Activated CD4-positive, alpha-beta T cell treated with anti-CD3 and anti-CD28 coated beads, Interleukin-2, amount 10 ng/mL, durations not matched to agents 24 days and 14 days (primary cell): ENCODE measurements at places on chromosomes 5 and 9. TPM values are rescaled to one million over a fixed set of nuclear protein-coding genes. Genes with fewer than 3 reads are reported as not detected.

Gene PKN3
- total RNA-seq, result 22.9 and 24.3 TPM in 2 replicates

Gene PCDHGB1
- total RNA-seq, result 0.14 and 0.19 TPM in 2 replicates

Gene GPX8
- total RNA-seq, result not detected in 2 replicates

Gene PCDHAC1
- not detected in 2 replicates for total RNA-seq

Gene PROB1
- 8.4 and 9.2 TPM in 2 replicates for total RNA-seq

Gene PCDHA12
- not detected in 2 replicates for total RNA-seq

Gene GGTA1
- total RNA-seq, result 0.14 TPM in 1 of 2 replicates, not detected in the other

Gene PRLR
- total RNA-seq, result not detected in 2 replicates

Gene MED7
- total RNA-seq, result 13.2 and 14.6 TPM in 2 replicates

Gene MCTP1
- not detected in 2 replicates for total RNA-seq

Gene AIF1L
- 0.59 and 0.72 TPM in 2 replicates for total RNA-seq

Gene PCDHB14
- not detected in 2 replicates for total RNA-seq

- H3K4me1 ChIP-seq, result no peaks in the 10 kb centered on the region
- H3K36me3 ChIP-seq, result no peaks in the 10 kb centered on the region
- DNase-seq, result no peak
- H3K4me3 ChIP-seq, result no peak overlapping the region
- no peak overlapping the region for H3K27ac ChIP-seq
These were observed 130.7 kb upstream of the MINAR2 start for GRCh38 chr5:129617206-129617605.

DNA sequence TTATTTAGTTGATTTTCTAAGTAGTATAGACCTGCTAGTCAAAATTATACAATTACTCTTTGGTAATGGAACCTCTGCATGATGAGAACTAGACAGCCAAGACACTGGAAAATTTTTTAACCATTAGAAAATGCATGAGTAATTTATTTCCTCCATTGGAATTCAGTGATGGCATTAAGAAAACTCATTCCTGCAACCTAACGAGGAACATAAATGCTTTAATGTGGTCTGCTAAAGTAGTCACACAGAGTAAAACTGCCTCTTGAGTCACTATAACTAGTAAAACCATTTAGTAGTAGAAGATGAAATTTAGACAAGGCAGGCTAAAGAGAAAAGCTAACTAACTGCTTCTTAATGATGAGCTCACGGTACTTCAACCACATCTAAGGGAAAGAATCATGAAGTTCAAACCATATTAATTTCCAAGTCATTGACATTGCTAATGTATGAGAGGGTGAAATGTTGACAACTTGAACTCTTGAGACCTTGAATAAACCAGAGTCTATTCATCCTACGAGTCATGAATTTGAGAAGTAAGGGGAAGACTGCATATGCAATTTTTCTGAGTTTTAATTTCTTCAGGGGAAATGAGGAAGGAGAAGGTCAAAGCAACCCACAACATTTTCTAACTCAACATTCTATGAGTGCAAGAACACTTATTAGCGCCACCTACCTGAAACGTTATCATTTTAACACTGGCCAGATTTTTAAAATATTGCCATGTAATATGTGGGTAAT is 74.4 kb downstream of the GLIS3 start:
- H3K36me3 ChIP-seq, result no peaks in the 10 kb centered on the region
- H3K4me1 ChIP-seq, result peaks cover 3% of the 10 kb centered on the region
- peak overlapping the region; percentile 5 for H3K27ac ChIP-seq
- DNase-seq, result no peak

DNA sequence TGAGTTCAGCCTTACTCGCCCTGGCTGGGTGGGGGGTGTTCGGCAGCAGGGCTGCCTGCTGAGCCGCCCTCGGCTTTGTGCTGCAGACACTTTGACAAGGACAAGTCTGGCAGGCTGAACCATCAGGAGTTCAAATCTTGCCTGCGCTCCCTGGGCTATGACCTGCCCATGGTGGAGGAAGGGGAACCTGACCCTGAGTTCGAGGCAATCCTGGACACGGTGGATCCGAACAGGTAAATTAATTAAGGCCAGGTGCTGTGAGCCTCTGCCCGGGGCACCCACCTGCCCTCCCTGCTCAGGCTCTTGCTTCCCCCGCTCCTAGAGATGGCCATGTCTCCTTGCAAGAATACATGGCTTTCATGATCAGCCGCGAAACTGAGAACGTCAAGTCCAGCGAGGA is 24.2 kb downstream of the DYNC2I2 start:
- no peak overlapping the region for H3K4me3 ChIP-seq
- no peaks in the 10 kb centered on the region for H3K27me3 ChIP-seq
- no peak overlapping the region for H3K27ac ChIP-seq
- H3K36me3 ChIP-seq, result peaks cover 33% of the 10 kb centered on the region

- DNase-seq, result no peak
- H3K27me3 ChIP-seq, result no peaks in the 10 kb centered on the region
- no peak overlapping the region for H3K4me3 ChIP-seq
- no peaks in the 10 kb centered on the region for H3K36me3 ChIP-seq
These were observed 194.6 kb downstream of the AOPEP start for GRCh38 chr9:94921092-94921471.

DNA sequence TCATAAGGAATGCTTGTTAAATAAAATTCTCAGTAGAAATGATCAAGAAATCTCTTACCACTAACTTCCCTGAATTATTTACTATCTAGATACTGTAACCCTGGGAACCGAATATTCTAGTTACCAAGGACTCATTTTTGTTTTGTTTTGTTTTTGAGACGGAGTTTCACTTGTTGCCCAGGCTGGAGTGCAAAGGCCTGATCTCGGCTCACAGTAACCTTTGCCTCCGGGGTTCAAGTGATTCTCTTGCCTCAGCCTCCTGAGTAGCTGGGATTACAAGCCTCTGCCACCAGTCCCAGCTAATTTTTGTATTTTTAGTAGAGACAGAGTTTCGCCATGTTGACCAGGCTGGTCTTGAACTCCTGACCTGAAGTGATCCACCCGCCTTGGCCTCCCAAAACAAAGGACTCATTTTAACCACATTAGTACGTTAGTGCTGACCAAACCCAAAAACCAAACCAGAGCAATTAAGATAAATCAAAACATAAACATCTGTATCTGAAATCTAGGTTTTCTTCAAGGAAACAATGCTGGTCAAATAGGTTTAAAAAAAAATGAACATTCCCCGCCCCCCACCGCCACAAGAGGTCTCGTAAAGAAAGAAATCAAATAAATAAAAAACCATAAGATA is 3.7 kb downstream of the TXN start:
- H3K4me3 ChIP-seq, result peak overlapping the region; percentile 42
- no peaks in the 10 kb centered on the region for H3K27me3 ChIP-seq
- no peak overlapping the region for H3K27ac ChIP-seq
- no peak for DNase-seq

DNA sequence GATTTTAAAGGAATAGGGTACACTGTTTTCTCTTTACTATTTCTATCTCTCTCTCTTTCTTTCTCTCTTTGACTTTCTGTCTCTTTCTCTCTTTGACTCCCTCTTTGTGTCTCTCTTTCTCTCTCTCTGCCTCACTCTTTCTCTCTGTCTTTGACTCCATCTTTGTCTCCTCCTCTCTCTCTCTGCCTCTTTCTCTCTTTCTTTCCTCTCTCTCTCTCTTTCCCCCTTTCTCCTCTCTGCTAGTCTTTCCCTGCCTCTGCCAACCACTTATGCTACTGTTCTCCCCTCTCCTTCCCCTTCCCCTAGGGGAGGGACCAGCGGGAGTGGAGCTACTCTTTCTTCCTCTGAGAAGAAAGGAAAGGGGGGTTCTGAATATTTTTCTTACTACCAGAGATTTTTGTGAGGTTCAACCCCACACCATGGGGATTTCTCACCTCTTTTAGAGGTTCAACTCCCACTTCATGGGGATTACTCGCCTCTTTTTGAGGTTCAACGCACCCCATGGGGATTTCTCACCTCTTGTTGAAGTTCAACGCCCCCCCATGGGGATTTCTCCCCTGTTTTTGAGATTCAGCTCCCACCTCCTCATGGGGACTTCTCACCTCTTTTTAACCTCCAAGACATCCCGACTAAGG is 309.9 kb downstream of the NR3C1 start:
- H3K4me3 ChIP-seq, result peak overlapping the region; percentile 29
- H3K36me3 ChIP-seq, result peaks cover 13% of the 10 kb centered on the region
- peaks cover 27% of the 10 kb centered on the region for H3K4me1 ChIP-seq
- H3K27me3 ChIP-seq, result no peaks in the 10 kb centered on the region
- no peak for DNase-seq

DNA sequence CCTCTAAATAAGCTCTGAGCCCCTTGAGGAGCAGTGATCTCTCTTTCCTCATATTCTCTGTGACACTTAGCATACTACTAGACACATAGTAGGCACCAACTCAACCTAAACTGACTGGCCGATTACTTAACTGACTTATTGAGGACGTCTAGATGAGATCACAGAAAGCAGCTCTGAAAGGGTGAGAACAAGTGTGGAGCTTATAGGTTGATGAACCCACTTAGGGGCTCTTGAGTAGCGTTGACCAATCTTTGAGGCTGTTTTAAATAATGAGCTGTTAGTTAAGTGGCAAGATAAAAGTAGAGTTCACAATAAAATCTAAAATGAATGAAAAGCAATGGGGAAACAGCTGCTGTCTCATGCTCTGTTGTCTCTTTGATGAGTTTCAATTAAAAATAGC is 124.7 kb upstream of the TNPO1 start:
- no peak overlapping the region for H3K27ac ChIP-seq
- peaks cover 11% of the 10 kb centered on the region for H3K27me3 ChIP-seq
- no peaks in the 10 kb centered on the region for H3K4me1 ChIP-seq
- H3K4me3 ChIP-seq, result no peak overlapping the region

- H3K27ac ChIP-seq, result no peak overlapping the region
- no peaks in the 10 kb centered on the region for H3K27me3 ChIP-seq
- H3K4me3 ChIP-seq, result no peak overlapping the region
- DNase-seq, result no peak
- H3K36me3 ChIP-seq, result no peaks in the 10 kb centered on the region
- peaks cover 2% of the 10 kb centered on the region for H3K4me1 ChIP-seq
These were observed 59.9 kb downstream of the HABP4 start for GRCh38 chr9:96509848-96510247.

GRCh38 chr5:65779643-65780042 is 57.6 kb downstream of the NLN start:
- peaks cover 35% of the 10 kb centered on the region for H3K36me3 ChIP-seq
- peaks cover 19% of the 10 kb centered on the region for H3K4me1 ChIP-seq
- peak; percentile 70 for DNase-seq
- H3K27ac ChIP-seq, result peak overlapping the region; percentile 65
- H3K4me3 ChIP-seq, result peak overlapping the region; percentile 36
- H3K27me3 ChIP-seq, result no peaks in the 10 kb centered on the region

- H3K36me3 ChIP-seq, result no peaks in the 10 kb centered on the region
- no peak for DNase-seq
- peaks cover 65% of the 10 kb centered on the region for H3K27me3 ChIP-seq
- H3K4me1 ChIP-seq, result peaks cover 10% of the 10 kb centered on the region
- H3K27ac ChIP-seq, result no peak overlapping the region
- H3K4me3 ChIP-seq, result no peak overlapping the region
These were observed 66.3 kb upstream of the UNC5A start for GRCh38 chr5:176743868-176744583.

- H3K27ac ChIP-seq, result no peak overlapping the region
- H3K4me3 ChIP-seq, result no peak overlapping the region
- no peaks in the 10 kb centered on the region for H3K27me3 ChIP-seq
- no peaks in the 10 kb centered on the region for H3K4me1 ChIP-seq
These were observed 308.0 kb upstream of the DAP start for GRCh38 chr5:11069041-11069440.

DNA sequence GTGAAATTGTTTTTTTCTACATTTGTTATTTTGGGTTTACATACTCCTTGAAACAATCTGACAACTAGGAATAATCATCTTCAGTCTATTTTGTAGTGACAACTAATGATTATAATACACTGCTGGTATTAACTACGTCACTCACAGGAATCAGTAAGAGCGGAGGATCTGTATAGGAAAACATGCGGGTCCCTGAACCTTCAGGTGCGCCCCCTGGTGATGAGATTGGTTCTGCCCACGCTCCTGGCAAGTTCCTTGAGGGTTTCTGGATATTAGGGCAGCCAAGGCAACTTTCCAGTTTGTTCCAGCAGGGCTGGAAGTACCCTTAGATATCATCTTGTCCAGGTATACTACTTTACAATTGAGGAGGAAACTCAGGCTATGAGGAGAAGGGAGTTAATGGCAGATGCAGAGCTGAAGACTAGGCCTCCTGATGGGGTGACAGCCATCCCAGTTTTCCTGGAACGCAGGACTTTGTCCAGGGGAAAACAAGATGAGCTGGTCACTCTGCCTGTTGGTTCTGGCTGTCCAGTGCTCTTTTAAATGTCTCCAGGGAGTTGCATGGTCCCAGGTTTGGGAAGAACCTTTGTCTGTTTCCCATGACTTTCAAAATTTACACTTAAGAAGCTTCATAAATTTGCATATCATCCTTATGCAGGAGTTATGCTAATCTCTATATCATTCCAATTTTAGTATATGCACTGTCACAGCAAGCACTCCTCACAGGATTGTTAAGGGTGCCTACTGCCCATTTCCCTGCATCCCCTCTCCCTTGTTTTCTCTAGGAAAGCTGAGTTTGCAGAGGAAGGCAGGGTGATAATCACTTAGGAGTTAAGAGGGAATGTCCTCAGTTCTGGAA is 14.9 kb upstream of the WNT8A start:
- H3K4me3 ChIP-seq, result no peak overlapping the region
- no peaks in the 10 kb centered on the region for H3K36me3 ChIP-seq
- peak; percentile 90 for DNase-seq
- peaks cover 6% of the 10 kb centered on the region for H3K4me1 ChIP-seq
- H3K27me3 ChIP-seq, result no peaks in the 10 kb centered on the region

GRCh38 chr5:87853541-87853940 is 415.1 kb downstream of the TMEM161B start:
- H3K4me1 ChIP-seq, result no peaks in the 10 kb centered on the region
- no peaks in the 10 kb centered on the region for H3K36me3 ChIP-seq
- no peak overlapping the region for H3K4me3 ChIP-seq
- H3K27ac ChIP-seq, result no peak overlapping the region
- H3K27me3 ChIP-seq, result no peaks in the 10 kb centered on the region

- no peak overlapping the region for H3K4me3 ChIP-seq
- DNase-seq, result no peak
- peaks cover 1% of the 10 kb centered on the region for H3K27me3 ChIP-seq
- H3K27ac ChIP-seq, result no peak overlapping the region
- H3K36me3 ChIP-seq, result no peaks in the 10 kb centered on the region
These were observed 120.2 kb downstream of the ENTREP1 start for GRCh38 chr9:69445251-69445650.

DNA sequence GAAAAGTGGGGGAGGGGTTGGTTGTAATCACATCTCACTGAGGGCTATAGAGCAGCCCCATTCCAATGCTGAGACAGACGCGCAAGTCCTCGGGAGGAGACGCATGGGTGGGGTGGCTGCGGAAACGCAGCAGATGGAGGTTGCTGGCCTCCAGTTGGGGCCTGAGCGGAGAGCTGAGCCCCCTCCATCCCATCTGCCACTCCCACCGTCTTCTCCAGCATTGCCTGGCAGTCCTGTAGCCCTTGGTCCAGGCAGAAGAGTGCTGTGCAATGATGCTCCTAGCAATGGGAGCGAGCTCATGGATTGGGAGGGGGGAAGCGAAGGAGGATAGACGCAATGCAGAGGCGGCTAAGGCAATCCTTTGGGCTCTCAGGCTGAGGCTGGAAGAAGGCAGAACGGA is 79.4 kb upstream of the GLRA1 start:
- no peak for DNase-seq
- H3K4me3 ChIP-seq, result no peak overlapping the region
- no peaks in the 10 kb centered on the region for H3K36me3 ChIP-seq
- no peaks in the 10 kb centered on the region for H3K27me3 ChIP-seq
- no peak overlapping the region for H3K27ac ChIP-seq
